Hair follicular keratinocyte (primary cell): ENCODE measurements at places on chromosomes 6 and 20. TPM values are rescaled to one million over a fixed set of nuclear protein-coding genes. Genes with fewer than 3 reads are reported as not detected.

Gene POPDC3
- 13.8 and 20.1 TPM in 2 replicates for total RNA-seq

Gene CD93
- total RNA-seq, result under 0.01 TPM in 2 replicates

Gene MTRF1L
- 8.5 and 21.0 TPM in 2 replicates for total RNA-seq

Gene GDAP1L1
- not detected in 2 replicates for total RNA-seq

Gene PGC
- not detected in 2 replicates for total RNA-seq

Gene MOCS1
- total RNA-seq, result 6.2 and 7.4 TPM in 2 replicates

Gene VAPB
- total RNA-seq, result 9.9 and 15.7 TPM in 2 replicates

Gene ANKRD66
- not detected in 2 replicates for total RNA-seq

Gene LST1
- total RNA-seq, result not detected in 2 replicates

Gene GGT7
- 5.2 and 7.0 TPM in 2 replicates for total RNA-seq

Gene NKAIN4
- total RNA-seq, result 0.15 and 1.4 TPM in 2 replicates

Gene VIP
- not detected in 2 replicates for total RNA-seq

Gene SLPI
- total RNA-seq, result 13.8 and 27.3 TPM in 2 replicates

Gene RPS18
- total RNA-seq, result 4,695 and 5,841 TPM in 2 replicates

Gene TLDC2
- not detected in 2 replicates for total RNA-seq

Gene KCNK5
- not detected in 2 replicates for total RNA-seq

Gene SLC9A8
- total RNA-seq, result 2.7 and 2.9 TPM in 2 replicates

Gene PSMB9
- total RNA-seq, result 26.6 and 31.1 TPM in 2 replicates

Gene CST4
- not detected in 2 replicates for total RNA-seq

Gene THEMIS
- total RNA-seq, result not detected in 2 replicates
